DMS79 treated with DMSO at 0.1 percent for 48 hours (cell line): ENCODE measurements at places on chromosomes 11 and 22.

- DNase-seq, result no peak
Measured at GRCh38 chr11:1390569-1391164, 933 bp downstream of the BRSK2 start.

DNA sequence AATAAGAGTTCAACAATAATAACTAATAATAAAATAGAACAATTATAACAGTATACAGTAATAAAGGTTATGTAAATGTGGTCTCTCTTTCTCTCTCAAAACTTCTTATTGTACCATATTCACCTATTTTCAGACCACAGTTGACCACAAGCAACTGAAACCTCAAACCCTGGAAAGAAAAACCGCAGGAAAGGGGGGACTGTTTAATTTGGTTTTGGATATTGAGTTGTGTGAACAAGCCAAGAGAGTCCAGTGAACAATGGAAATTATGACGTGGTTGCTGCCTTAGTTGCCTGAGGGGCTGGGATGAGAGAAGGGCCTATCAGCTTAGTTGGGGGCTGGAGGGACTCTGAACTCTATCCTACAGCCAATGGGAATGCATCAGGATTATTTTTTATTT, 178.7 kb upstream of the POU2AF2 start:
- DNase-seq, result no peak

GRCh38 chr11:58513747-58514367, 6.0 kb upstream of the OR5B21 start:
- peak; percentile 2 for DNase-seq

DNA sequence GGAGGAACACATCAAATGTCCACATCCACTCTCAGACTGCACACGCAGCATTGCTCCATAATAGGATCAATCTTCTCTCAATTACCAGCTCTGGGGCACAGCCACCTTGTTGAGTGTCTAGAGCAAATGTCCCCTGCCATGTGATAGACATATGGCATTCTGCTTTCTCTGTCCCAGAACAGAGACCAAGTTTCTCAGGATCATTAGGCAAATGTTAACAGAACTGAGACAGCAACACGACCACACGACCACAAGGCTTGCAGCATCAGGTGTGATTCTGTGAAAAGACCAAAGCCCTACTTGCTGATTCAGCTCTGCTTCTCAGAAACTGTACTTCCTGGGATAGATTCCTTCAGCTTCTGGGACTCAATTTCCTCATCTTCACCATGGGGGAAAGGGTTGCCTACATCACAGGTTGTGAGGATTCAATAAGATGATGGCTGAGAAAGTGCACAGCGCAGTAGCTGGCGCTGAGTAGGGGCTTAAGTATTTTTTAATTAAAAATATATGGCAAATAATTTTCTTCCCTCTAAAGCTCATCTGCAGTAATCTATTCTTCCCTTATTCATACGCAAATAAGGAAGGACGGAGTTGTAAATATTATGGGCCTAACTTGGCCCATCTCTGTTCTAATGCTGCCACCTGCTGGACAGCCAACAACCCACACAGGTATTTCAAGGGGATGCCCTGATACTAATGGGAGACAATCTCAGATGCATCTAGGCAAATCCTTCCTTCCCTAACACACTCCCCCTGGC, 54.3 kb upstream of the USP47 start:
- peak; percentile 67 for DNase-seq

DNA sequence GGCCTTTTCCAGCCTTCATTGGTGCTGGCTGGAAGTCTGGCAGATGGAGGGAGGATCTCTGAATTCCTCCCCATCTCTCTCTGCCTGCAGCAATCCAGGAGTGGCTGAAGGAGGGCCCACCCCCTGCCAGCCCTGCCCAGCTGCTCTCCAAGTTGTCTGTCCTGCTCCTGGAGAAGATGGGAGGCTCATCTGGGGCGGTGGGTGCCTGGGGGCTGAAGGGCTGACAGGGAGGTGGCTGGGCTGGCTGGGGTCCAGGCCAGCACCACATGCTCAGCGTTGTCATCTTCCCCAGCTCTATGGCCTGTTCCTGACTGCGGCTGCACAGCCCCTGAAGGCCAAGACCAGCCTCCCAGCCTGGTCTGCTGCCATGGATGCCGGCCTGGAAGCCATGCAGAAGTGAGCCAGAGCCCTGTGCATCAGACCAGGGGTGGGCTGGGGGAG, 12.2 kb downstream of the TKFC start:
- no peak for DNase-seq
